ENCODE measurements at places on chromosomes 5 and 9. TPM values are rescaled to one million over a fixed set of nuclear protein-coding genes. Genes with fewer than 3 reads are reported as not detected.

DNA sequence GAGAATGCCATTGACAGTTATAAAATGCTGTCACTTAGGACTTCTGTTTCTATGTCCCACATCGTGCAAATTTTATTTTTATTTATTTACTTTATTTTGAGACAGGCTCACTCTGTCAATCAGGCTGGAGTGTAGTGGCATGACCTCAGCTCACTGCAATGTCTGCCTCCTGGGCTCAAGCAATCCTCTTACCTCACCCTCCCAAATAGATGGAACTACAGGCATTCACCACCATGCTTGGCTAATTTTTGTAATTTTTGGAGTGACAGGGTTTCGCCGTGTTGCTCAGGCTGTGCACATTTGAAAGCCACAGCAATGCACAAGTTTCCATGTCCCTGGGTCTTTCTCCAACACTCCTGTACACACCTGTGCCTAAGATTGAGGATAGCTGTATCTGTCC lies 51.8 kb downstream of the ADAMTS16 start:
- no peak for DNase-seq

DNA sequence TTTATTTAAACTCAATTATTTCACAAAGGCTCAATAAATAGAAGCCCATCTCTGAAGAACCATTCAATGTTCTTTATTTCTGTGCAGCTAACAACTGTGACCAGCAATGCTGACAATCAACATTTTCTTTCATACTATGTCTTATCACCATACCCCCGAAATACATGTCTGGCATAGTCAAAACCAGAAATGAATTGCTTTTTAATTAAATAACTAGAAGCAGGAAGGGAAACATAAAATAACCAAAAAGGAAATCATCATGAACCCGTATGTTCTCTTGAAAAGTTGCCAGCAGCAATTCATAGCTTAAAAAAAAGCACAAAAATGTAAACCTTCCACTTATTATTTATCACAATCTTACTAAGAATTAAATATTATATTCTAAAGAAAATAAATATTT lies 212.4 kb downstream of the TMEM232 start:
- DNase-seq, result no peak

DNA sequence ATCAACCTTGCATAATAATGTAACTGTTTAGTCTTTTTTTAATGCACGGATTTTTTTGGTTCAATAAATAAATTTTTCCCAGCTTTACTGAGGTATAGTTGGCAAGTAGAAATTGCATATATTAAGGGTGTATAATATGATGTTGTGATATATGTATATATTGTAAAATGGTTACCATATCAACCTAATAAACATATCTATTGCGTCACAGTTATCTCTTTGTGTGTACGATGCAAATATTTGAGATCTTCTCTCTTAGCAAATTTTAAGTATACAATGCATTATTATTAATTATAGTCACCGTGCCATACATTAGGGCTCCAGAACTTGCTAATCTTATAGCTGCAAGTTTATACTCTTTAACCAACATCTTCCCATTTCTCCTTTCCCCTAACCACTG lies 57.2 kb upstream of the TMEM161B start:
- DNase-seq, result no peak

DNA sequence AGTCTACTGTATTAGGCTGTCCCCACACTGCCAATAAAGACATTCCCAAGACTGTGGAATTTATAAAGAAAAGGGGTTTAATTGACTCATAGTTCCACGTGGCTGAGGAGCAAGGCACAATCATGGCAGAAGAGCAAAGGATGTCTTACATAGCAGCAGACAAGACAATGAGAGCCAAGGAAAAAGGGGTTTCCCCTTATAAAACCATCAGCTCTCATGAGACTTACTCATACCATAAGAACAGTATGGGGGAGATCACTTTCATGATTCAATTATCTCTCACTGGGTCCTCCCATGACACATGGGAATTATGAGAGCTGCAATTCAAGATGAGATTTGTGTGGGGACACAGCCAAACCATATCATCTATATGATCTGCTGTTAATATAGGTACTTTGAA lies 14.8 kb upstream of the FSTL4 start:
- DNase-seq, result no peak

GRCh38 chr5:125348936-125349831 lies 602.7 kb upstream of the ZNF608 start:
- no peak for DNase-seq

DNA sequence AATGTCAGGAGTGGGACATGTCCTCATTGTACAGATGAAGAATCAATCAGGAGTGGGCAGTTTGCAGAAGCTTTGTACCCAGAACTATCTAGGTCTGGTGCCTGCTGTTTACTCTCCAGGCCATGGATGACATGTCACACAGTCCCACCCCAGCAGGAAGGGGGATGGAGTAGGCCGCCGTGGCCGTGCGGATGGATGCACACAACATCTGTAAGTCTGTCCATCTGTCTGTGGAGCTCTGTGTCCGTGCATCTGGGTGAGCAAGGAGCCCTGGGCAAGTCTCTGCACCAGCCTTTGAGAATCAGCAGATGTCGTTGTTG lies 311.5 kb upstream of the IRX4 start:
- DNase-seq, result no peak

WDR31 gene
- 2.0 TPM for total RNA-seq

MAP1B gene
- total RNA-seq, result 195 TPM

CARTPT gene
- total RNA-seq, result not detected
